ENCODE measurements at places on chromosomes 2 and 18.

DNA sequence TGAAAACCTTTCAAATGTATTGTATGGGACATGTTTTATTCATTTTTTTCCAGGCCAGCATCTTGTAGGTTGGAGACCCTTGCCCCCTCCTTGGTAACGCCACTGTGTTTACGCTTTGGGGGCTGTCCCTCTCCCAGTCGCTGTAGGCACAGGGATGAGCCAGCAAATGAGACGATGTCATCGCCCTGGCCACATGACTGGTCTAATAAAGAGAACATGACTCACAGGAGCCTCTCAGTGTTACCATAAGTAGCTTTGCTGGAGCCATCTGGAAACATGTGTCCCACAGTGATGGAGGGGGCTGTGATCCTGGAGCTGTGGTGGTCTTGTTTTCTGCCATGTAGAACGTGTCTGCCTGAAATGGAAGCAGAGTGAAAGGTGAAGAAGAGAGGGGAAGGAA lies 78.9 kb downstream of the CD8B2 start:
- DNase-seq, result peak; percentile 33

DNA sequence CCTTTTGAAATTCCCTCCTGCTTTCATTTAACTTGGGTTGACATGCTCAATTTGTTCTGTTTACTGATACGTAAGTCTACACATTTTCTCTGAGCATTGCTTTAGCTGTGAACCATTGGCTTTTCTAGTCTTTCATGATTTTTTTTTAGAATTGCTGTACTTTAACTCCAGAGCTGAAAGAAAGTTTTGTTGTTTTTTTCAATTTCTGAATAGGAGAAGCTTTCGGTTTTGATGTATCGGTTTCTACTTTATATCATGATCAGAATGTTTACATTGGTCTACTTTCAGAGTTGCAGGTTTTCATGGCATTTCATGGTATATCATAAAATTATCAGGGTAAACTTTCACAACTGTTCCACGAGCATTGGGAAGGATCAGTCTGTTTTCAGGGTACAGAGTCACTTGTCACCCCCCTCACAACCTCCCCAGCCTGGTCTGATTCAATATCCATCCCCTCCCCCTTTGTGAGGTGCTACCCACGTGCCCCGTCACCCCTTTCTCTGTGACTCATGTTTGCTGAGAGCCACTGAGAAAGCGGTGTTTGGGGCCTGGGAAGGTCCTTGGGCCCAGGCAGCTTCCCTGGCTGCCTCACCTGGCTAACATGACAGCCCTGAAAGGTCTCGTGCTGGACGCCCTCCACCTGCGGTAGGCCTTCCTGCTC lies 7.0 kb downstream of the ASTL start:
- DNase-seq, result no peak

DNA sequence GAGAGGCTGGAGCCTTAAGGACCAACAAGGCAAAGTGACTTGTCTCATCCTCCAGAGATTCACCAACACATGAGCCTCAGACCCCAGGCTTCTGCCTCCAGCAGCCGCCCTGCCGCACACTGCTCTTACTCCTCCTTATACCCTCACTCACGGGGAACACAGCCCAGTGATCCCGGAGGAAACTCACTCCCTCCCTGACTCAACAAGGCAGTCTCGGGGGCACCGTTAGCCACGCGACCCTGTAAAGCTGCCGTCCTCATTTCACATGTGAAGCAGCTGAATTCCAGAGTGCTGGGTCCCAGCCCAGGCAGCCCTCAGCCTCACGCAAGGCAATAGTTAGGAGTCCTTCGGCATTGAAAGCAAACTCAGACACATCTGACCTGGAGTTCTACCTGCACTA lies 129.7 kb downstream of the TPO start:
- no peak for DNase-seq

DNA sequence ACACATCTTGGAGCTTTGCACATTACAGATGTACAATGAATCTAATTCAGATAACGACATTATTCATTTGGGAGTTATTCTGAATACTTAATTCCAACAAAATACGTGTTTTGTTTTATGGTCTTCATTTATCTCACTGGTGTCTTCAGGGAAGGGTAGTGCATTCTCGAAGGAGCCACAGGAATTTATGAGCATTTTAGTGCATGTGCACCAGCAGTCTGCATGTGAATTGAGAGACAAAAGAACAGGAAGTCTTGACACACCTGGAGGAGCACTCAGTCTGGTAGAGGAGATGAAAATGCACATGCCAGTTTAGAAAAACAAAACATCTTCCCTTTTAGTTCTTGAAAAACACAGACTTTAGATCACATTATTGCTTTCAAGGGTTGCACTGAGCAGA lies 228.7 kb downstream of the LRATD1 start:
- DNase-seq, result no peak

GRCh38 chr2:159648643-159649042 lies 32.3 kb upstream of the BAZ2B start:
- DNase-seq, result no peak

GRCh38 chr2:207459990-207460757 lies 69.6 kb upstream of the CREB1 start:
- no peak for DNase-seq

GRCh38 chr2:240386326-240386725 lies 49.1 kb upstream of the GPC1 start:
- no peak for DNase-seq

DNA sequence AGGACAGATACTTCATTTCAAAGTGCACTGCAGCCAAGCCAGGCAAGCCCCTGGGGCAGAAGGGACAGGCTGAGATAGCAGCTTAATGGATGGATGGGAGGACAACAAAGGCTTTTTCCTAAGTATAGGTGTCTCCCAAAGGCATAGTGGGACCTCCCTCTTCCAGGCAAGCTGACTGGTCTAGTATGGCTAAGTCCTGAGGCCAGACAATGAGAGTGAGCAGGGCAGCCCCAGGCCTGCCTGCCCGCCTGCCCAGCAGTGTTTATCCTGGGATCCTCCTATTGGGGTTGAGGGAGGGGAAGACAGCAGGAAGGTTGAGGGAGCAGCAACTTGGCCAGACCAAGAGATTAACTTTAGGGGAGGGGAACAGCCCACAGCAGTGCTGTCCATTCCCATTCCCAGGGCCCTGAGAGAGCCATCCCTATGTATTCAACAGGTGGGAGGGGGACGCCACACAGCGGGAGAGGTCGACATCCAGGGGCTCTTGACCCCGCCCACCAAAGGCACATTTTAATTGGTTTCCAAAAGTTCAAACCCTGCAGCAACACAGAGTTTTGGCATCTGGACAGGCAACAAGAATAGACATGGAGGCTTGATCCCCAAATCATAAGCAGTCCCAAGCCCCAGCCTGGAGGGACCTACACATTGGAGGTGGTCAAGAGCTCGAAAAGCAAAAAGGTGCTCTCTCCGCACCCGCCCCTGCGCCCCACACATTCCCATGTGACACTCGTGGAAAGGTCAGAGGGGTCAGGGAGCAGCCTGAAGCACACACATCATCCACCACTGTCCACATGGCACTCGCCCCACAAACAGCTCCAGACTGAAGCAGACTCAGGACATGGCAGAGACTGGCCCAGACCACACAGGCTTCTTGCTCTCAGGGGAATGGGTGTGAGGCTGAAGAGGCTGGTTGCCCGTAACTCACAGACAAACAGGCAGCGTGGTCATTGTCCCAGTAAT lies 2.9 kb upstream of the SFXN5 start:
- no peak for DNase-seq

DNA sequence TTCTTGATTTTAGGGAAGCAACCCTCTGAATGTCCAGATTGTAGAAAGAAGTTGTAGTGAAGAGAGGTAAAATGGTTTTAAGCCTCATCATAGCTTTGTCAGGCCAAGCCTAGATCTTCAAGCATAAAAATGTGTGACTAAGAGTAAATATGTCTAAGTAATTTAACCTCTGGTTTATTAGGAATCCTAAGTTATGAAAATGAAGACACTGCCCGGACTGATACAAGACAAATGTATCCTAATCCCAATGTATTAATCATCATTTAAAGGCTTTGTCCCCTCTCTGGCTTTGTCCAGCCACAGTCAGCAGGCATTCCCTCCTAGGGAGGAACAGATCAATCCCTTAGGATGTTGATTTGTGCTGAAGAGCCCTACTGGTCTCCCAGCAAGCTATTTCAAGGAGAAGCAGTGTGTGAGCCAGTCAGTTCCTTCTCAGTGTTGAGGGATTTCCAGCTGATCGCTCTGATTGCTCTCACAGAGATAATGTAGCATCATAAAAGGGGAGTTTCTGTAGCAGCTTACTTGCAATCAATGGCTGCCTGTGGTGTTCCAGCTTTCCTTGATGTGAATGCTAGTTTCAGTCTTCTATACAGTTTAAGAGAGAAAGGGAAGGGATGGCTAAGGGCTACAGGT lies 796.1 kb downstream of the EPHA4 start:
- DNase-seq, result no peak

DNA sequence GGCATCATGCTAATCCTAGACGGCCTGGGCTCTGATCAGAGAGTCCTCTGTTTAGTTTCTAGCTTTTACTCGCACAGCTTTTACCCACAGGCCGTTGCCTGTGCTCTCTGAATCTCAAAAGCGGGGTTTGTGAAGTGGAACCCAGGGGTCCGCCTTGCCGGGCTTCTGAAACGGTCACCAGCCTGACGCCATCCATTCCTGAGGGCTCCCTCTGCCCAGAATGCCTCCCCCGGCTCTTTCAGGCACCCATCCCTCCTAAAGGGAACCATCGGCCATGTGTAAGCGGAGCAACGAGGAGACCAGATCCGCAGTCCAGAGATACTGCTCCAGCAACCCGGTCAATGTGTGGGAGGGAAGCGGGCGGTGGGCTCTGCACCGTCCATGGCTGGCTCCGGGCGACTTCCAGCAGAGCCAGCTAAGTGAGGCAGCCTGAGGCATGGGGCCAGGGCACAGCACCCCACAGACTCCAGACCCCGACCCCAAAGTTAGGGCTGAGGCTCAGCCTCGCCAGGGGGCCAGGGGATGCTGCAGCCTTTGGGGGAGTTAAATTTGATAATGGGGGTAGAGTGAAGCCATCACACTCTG lies 28.8 kb downstream of the SALL3 start:
- no peak for DNase-seq

- DNase-seq, result no peak
Observed at GRCh38 chr2:66438891-66439811, 4.2 kb downstream of the MEIS1 start.

DNA sequence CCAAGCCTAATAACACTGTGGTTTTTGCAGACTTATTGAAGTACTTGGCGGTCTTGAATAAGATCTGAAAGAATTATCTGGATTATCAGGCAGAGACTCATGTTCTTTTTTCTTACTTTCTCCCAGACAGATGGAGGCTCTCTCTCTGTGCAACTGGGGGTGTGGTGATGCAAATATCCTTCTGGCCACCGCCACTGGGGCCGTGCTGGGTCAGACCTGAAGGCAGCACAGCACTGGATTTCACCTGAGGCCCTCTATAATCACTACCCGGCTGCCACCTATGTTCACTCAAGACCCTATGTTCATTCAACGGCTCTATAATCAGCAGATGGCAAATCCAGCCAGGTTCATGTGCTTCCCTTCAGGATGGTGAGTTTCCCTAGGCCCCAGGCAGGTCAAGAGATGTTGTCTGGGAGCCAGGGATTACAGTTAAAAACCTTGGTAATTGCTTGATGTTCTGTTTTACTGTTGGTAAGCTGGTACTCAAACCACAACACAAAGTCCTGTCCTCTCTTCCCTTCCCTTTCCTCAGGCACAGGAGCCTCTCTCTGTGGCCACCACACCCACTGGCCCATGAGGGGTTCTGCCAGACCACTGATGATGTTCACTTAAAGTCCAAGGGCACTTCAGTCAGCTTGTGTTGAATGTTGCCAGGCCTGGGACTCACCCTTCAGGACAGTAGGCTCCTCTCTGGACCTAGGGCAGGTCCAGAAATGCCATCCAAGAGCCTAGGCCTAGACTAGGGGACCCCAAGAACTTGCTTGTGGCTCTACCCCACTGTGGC lies 205.3 kb upstream of the GCFC2 start:
- DNase-seq, result no peak

GRCh38 chr2:38386821-38387220 lies 9.7 kb upstream of the ATL2 start:
- DNase-seq, result no peak

GRCh38 chr2:68936889-68937288 lies 15.8 kb downstream of the GKN2 start:
- no peak for DNase-seq

GRCh38 chr2:177733322-177733855 lies 339.2 kb downstream of the PDE11A start:
- no peak for DNase-seq
